ENCODE measurements at places on chromosomes 16 and 17. TPM values are rescaled to one million over a fixed set of nuclear protein-coding genes. Genes with fewer than 3 reads are reported as not detected.

DNA sequence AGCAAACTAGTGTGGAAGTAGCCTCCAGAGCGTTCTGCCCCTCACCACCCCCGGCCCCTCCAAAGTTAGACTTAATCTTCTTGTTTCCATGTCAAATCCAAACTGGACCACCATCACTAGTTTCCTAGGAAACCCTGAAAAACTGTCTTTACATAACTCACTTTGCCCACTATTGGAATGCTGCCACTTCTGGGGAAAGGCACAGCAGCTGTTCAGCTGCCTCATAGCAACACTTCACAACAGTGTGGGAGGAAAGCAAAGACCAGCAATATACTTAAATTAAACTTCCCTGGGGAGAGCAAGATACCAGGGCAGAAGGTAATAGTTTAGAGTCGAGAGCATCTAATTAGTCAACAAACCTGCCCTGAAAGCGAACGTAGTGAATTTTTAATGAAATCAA lies 452.2 kb downstream of the KCNJ2 start:
- H3K4me1 ChIP-seq, result no peaks in the 10 kb centered on the region
- H3K36me3 ChIP-seq, result no peaks in the 10 kb centered on the region
- no peak overlapping the region for H3K27ac ChIP-seq
- no peaks in the 10 kb centered on the region for H3K27me3 ChIP-seq
- DNase-seq, result no peak

Gene ACE
- polyA plus RNA-seq, result 2.7 TPM

Gene MARCHF10
- polyA plus RNA-seq, result not detected

- DNase-seq, result no peak
- no peaks in the 10 kb centered on the region for H3K36me3 ChIP-seq
- no peak overlapping the region for H3K27ac ChIP-seq
- H3K4me1 ChIP-seq, result no peaks in the 10 kb centered on the region
- H3K27me3 ChIP-seq, result no peaks in the 10 kb centered on the region
These were observed 60.5 kb downstream of the CMIP start for GRCh38 chr16:81505011-81505661.

Gene KRT20
- polyA plus RNA-seq, result not detected

All from liver (tissue), 10 donors.